ENCODE measurements at places on chromosomes 7 and 10.

GRCh38 chr10:5553400-5554170, 28.8 kb downstream of the CALML3 start:
- DNase-seq = no peak

DNA sequence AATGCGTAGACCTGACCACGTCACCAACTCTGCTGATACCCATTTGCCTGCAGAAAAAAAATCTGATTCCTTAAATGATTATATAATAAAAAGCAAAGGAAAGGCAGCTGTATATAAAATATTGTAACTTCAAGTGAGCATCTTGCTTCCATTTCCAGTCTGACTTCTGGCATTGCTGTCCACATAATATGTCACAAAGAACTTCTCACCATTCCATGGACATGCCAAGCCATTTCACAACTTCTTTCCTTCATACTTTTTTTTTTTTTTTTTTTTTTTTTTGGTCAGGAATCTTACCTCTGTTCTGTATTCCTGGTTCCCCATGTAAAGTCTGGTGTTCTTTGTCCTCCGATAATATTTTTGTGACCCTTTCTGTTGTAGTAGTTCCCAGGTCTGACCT, 165.5 kb downstream of the SND1 start:
- no peak for DNase-seq

- no peak for DNase-seq
Measured at GRCh38 chr10:609262-609658, 80.2 kb downstream of the DIP2C start.

GRCh38 chr7:134024739-134025138, 102.4 kb upstream of the LRGUK start:
- no peak for DNase-seq

DNA sequence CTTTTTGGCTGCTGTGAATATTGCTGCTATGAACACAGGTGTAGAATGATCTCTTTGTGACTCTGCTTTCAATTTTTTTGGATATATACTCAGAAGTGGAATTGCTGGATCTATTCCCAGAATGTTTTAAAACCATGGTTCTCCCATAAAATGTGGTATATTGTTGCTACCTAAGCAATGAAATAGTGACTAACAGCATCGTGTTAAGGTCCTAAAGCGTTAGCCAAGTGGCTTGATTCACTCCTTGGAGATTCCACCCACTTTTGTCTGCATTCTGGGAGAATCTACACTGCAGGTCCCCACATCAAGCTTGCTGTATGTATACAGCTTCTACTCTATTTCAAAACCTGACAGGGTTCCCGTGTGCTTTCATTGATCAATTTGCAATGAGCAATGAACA, 105.6 kb downstream of the CDK6 start:
- no peak for DNase-seq

DNA sequence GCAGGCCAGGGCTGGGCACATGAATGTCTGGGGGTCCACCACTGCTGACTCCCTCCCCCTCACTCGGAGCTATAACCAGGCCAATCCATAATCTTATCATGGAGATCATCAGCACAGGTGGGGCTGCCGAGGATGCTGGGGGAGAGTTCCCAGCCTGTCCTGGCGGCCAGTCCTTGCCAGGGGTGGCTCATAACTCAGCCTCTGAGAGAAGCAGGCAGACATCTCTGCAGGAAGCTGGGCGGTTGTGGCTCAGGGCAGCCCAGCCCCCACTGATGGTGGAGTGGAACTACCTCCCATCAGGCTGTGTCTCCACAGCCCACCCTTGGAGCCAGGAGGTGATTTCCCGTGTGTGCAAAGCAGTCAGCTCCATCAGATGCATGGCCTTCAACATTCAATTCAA, 109.4 kb upstream of the ZNF92 start:
- DNase-seq = no peak

- no peak for DNase-seq
Measured at GRCh38 chr10:36183056-36183455, 541.0 kb upstream of the FZD8 start.

DNA sequence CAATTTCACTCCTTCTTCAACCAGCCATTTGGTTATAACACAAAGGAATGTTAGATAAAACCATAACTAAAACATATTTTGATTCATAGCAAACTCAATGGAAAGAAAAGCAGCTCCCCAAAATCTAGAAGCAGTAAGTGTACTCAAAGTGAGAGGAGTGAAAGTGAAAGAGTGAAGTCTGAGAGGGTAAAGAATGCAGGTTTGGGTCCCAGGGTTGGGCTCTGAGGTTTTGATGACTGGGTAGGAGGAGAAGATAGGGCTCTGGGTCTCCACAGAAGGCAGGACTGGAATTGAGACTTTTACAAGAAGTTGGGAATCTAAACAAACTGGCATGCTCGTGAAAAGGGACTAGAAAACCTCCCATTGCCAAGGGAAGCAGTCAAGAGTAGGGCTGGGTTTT, 85.4 kb upstream of the RSU1 start:
- DNase-seq = no peak

All from stimulated activated effector memory CD8-positive, alpha-beta T cell treated with anti-CD3 and anti-CD28 coated beads, Interleukin-12 subunit alpha, Interleukin-12 subunit beta, amount 100 ng/mL, for 72 hours (primary cell).